KBM-7 (cell line): ENCODE measurements at places on chromosomes 11 and 22.
A peak's percentile ranks its signal among the peaks of the same experiment; 100 is the strongest.

DNA sequence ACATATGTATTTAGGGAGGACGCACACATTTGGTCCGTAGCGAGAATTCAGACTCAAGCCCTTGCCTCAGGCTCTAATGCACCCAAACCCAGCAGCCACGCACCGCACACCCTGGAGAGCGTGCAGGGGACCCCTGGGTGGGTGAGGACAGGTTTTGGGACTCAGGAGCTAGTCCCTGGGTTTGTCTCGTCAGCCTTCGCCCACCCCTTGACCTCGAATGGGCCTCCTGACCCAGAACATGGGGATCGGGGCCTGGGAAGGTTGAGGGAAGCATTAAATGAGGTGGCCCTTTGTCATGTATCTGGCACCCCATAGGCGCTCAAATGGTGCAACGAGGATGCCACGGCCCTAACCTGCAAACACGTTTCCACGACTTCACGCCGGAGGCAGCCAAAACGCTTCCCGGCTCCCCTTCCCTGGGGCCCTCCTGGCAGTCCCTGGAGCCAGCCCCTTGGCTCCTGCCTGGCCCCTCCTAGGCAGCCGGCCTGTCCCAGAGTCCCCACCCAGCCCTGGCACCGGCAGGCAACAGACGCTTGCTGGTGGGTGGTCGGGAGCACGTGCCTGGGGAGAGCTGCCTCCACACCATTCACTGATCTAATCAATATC is 5.5 kb upstream of the LINC01488 start:
- no peak for DNase-seq

DNA sequence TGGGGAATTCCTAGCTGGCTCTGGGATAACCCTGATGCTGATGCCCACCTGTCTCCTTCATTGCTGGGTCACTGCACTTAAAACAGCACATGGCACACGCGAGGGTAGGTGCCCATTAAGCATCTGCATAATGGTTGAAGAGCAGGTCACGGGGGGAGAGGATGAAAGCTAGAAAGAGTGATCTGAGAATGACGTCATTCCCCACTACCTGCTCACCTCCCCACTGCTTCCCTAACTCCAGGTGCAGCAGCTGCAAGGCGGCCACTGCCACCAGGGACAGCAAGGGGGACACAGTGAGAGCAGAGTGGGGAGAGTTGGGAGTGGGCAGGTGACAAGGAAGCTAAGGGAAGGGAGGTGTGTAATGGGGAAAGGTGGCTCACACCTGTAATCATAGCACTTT is 27.0 kb downstream of the ADA2 start:
- no peak for DNase-seq

GRCh38 chr22:17242641-17243040 is 23.4 kb upstream of the ADA2 start:
- no peak for DNase-seq

DNA sequence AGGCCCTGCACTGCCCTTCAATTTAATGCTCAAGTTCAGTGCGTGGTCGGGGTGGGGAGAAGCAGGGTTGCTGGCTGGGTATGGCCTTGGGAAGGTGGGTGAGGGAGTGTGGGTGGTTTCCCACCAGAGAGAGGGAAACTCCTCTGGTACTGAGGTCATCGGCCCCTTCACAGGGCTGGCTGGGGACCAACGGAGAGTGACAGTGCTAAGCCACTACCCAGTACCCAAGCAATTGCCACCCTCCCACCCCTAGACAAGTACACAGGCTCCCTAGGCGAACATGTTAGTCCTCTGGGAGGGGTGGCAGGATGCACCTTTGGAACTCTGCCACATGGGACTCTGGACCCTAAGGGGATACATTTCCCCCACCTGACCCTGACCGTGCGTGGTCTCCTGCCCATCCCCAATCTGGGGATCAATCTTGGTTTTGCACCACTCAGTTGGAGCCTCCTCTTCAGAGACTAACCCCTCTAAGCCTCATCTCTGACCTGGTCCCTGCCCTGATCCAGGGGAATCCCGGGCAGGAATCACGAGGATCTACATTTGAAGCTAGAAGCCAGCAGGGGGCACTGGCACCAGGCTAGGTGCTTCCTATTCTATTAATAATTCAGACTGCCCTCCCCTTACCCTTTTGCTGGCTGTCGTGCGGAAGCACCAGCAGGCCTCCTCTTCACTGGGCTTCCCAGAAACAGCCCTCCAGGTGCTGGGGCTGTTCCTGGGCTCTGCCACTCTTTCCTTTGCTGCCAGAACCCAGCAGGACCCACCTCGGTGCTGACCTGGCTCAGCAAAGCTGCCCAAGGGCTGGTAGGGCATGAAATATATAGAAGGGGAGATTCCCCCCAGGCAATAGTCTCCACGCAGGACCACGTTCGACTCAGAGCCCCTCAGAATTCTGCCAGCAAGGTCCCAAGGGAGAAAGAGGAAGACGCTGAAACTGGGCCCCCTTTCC is 377.7 kb downstream of the TENM4 start:
- DNase-seq = peak; percentile 1

DNA sequence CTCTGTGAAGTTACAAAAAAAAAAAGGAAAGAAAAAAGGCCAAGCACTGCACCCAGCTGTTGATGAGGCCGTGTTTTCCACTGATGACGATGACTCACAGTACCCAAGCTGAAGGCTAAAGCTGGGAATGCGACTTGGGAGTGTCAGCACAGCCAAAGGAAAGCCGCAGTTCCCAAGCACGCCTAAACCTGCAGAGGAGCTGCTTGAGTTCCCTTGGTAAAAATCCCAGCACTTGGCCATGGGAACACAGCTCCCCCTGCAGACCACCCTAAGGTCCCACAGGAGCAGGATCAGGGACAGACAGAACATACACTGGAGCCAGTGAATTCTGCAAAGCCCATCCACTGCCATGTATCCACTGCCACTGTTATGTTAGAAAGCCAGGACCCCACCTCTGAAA is 39.9 kb downstream of the SERGEF start:
- DNase-seq = peak; percentile 21

- no peak for DNase-seq
These were observed 10.4 kb upstream of the WNT11 start for GRCh38 chr11:76216536-76217325.

- DNase-seq = no peak
These were observed 132.4 kb upstream of the CHORDC1 start for GRCh38 chr11:90355200-90355599.

GRCh38 chr11:16195651-16196050 is 160.7 kb downstream of the SOX6 start:
- no peak for DNase-seq

GRCh38 chr11:130381317-130381716 is 47.1 kb downstream of the ADAMTS8 start:
- no peak for DNase-seq

DNA sequence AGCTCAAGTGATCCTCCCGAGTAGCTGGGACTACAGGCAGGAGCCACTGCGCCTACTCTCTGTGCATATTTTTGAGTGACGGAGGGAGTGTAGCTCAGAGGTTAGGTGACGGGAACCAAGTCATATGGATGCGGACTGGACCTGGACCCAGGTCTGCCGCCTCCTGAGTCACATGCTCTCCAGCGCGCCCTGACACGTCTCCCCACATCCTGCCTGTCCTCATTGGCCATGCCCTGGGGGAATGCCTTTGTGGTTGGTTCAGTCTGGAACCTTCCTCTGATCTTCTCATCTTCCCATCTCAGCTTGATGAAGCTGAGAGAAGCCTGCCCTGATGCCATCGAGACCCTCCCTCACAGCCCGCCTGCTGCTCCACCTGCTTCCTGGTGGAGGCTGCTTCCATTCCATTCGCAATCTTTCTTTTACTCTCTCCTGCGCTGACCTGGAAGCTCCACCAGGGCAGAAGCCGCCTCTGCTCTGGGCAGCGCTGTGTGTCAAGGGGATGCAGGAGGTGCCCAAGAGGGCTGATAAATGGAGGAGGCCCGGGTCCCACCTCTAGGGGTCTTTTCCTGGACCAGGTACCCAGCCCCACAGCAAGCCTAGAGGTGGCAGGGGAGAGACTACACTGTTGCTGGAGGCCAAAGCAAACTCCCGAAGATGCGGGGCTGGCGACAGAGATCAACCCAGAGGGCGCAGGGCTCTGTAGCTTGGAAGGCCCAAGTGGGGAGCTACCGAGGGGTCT is 13.9 kb upstream of the BAIAP2L2 start:
- DNase-seq = no peak

GRCh38 chr22:46327691-46328465 is 7.6 kb upstream of the TRMU start:
- no peak for DNase-seq

- no peak for DNase-seq
These were observed 31.4 kb downstream of the NUMA1 start for GRCh38 chr11:72048766-72049460.

DNA sequence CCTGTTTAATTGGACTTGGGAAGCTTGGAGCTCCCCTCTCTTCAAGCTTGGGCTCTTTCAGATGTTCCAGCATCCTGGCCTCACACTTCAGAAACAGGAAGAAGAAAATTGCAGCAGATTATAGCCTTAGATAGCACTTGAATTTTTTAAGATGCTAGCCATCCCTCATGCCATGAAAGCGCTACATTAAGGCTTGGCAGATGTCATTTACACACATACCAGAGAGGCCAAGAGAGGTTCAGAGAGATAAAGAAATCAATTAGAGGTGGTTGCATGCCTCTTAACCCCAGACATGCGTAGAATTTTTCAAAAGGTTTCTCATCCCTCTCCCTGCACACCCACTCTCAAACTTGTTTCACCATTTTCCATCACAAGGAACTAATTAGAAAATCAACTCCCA is 31.9 kb upstream of the DBX1 start:
- DNase-seq = no peak

DNA sequence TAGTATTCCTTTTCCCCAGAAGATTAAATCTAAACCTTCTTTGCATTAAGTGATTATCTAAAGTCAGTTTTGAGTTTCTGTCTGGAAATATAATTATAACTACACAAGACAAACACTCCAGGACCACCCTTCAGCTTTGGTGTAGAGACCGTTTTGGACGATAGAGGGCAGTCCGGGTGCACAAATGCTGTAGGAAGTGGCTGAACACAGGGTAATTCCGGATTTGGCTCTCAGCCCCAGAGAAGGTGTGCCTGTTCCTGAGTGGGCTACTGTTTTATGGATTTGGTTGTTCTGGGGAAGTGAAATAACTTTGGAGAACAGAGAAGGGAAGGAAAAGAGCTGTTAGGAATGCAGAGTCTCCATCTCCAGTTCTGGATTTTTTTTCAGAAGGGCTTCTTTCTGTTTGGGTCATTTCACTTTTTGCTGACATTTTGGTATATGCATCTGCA is 14.8 kb downstream of the EXT2 start:
- DNase-seq = peak; percentile 66

GRCh38 chr11:35485656-35486322 is 39.6 kb downstream of the PAMR1 start:
- DNase-seq = peak; percentile 83

GRCh38 chr11:44223238-44223637 is 86.7 kb downstream of the ALX4 start:
- DNase-seq = no peak

DNA sequence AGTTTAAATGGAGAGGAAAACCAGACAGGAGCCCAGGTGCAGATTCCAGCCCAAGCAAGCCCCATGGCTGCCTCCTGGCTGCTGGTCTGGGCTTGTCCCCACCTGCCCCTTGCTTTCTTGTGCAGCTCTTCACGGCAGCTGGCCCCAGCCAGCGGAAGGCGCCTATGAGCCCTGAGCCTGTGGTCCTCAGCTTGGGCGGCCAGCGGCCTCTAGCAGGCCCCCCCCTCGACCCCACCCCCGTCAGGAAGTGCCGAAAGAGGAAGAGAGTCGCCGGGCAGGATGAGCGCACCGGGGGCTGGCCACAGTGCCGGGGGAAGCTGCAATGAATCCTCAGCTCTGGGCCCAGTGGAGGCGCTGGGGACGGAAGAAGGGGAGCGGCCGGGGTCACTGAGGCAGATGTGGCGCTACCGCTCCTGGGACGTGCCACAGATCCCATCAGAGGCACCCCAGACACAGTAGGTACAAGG is 2.1 kb upstream of the DGKZ start:
- DNase-seq = peak; percentile 93

- peak; percentile 34 for DNase-seq
These were observed 76.0 kb upstream of the SORL1 start for GRCh38 chr11:121376130-121376529.
